ENCODE measurements at places on chromosomes 1 and 21. TPM values are rescaled to one million over a fixed set of nuclear protein-coding genes. Genes with fewer than 3 reads are reported as not detected.
A peak's percentile ranks its signal among the peaks of the same experiment; 100 is the strongest.

- peak; percentile 34 for DNase-seq
These were observed 186.8 kb downstream of the LTN1 start for GRCh38 chr21:28805885-28806284.

DNA sequence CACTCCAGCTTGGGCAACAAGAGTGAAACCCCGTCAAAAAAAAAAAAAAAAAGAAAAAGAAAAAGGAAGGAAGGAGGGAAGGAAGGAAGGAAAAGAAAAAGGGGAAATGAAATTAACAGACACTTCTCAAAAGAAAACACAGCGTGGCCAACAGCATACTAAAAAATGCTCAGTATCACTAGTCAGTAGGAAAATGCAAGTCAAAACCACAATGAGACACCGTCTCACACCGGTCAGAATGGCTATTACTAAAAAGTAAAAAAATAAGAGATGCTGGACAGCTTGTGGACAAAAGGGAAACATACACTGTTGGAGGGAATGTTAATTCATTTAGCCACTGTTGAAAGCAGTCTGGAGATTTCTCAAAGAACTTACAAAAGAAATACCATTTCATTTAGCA lies 369.5 kb upstream of the BRINP3 start:
- DNase-seq = no peak

GRCh38 chr21:33897739-33898138 lies 17.9 kb downstream of the ATP5PO start:
- no peak for DNase-seq

GRCh38 chr1:110250008-110250407 lies 39.9 kb downstream of the KCNC4 start:
- DNase-seq = no peak

- DNase-seq = peak; percentile 98
These were observed 92.1 kb downstream of the LRRC8C start for GRCh38 chr1:89725011-89725370.

DNA sequence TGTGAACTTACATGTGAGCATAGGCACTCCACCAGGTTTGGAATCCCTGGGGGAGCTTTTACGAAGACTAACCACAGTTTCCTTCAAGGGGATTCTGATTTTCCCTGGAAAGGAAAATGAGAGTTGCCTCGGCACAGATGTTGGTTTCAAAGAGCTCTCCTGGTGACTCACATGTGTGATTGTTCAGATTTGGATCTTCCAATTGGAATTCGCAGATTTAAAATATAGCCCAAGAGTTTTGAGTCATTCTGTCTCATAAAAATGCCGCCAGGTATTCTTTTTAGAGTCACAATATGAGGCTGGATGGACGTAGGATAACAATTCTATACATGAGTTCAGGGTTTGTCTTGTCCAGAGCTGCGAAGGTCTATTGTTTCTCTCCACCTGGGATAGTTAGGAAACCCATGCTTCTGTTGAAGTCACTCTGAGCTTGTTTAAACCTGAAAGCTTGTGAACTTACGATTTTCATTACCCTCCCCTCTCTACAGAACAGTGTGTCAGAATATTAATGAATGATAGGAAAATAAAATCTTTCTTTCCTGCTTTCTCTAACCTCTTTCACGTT lies 64.9 kb downstream of the TGFB2 start:
- no peak for DNase-seq

GRCh38 chr21:28770867-28771661 lies 221.6 kb downstream of the LTN1 start:
- DNase-seq = no peak

- DNase-seq = peak; percentile 77
These were observed 5.1 kb upstream of the OLFML2B start for GRCh38 chr1:162028726-162029125.

DNA sequence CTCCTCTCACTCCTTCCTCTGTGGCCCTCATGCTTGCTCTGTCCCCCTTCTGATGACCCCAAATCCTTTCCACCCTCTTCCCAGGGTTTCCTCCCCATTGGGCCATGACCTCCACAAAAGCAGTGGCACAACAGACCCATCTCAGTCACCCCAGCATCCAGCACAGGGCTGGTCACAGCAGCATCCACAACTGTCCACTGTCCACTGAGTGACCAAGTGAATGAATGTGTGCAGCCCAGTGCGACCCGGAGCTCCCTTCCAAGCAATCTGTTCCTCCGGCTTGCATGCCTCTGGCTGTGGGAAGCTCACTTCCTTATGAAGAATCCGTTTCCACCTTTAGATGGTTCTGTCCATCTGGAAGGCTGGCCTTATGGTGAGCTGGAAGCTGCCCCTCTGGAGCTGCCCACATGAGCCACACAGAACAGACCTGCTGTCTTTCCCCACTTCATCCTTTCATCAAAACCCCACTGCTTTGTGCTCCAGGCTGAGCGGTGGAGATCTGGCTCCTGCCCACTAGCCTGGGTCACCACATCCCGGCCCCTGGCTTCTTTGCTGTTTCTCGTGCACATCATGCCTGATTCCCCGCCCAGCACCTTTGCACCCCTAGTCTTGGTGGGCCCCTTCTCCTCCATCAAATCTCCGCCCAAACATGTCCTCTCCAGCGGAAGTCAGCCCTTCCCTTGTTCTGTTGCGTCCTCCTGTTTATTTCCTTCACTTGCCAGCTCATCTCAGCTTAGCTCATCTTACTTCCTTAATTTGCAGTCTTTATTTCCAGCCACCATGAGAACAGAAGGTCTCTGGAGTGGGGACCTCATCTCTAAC lies 56.4 kb downstream of the EDN2 start:
- DNase-seq = no peak

- DNase-seq = no peak
These were observed 190.7 kb downstream of the HLX start for GRCh38 chr1:221069986-221070385.

DNA sequence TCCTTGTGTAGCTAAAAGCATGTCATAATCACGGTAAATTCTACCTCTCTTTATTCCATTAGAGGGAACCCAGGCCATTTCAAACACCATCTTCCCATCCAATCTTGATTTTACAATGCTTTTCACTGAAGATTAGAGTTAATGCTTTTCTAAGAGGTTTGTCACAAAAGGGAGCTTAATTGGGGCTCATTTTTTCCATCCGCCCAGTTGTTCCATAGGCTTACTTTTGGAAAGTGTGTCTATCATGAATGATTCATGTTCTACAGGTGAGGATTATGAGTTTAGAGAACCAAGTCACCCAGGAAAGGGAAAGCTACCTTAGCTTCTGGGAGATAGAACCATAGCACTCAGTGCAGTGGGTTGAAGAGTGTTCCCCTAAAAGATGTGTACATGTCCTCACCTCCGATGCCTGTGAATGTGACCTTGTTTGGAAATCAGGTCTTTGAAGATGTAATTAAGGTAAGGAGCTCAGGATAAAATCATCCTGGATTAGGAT lies 286.9 kb upstream of the RUNX1 start:
- no peak for DNase-seq

The AK4 gene
- 7.6 TPM for total RNA-seq

The FAM151A gene
- total RNA-seq = not detected

The GIPC2 gene
- total RNA-seq = 0.84 TPM

The SEC16B gene
- 7.4 TPM for total RNA-seq
